Naive thymus-derived CD4-positive, alpha-beta T cell (primary cell): ENCODE measurements at places on chromosomes 1 and 21.

GRCh38 chr1:242059976-242060375, 61.1 kb upstream of the MAP1LC3C start:
- DNase-seq = no peak

DNA sequence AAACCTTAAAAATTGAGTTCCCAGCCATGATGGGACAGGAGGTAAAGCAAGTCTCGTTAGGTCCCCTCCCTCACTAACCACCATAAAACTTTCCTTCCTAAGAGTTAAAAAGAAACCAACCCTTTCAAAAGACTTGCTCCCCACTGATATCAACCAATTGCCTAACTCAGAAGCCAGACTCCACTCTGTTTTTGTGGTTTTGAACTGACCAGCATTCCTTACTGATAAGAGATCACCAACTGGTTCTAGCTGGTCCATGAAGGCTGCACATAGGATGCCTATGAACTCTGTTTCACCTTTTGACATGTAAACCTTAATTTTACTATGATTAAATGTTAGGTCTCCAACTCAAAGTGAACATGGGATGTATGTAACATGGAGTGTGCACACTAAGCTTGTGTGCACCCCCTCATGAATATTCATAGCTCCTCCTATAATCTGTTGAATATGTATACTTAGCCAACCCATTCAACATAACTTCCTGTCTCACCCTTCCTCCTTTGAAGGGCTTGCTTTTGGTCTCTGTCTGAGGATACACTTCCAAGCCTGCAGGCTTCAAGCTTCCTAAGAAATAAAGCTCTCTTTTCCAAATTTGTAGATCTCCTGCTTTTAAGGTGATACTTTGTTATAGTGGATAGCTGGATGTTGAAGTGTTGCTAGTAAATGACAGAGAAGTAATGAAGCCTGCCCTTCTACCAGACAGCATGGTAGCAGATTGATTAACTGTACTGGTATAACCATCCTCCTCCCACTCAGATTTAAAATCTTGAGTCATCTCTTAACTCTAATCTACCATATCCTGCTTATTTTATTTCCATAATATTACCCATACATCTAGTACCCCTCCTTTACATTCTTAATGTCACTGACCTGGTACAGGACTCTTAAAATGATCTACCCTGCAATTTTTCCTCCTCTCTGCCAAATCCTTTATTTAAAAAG, 95.6 kb downstream of the ZNF644 start:
- DNase-seq = no peak

- no peak for DNase-seq
Measured at GRCh38 chr1:101497881-101498559, 261.2 kb downstream of the S1PR1 start.

GRCh38 chr1:87024936-87025540, 110.6 kb downstream of the HS2ST1 start:
- DNase-seq = no peak

DNA sequence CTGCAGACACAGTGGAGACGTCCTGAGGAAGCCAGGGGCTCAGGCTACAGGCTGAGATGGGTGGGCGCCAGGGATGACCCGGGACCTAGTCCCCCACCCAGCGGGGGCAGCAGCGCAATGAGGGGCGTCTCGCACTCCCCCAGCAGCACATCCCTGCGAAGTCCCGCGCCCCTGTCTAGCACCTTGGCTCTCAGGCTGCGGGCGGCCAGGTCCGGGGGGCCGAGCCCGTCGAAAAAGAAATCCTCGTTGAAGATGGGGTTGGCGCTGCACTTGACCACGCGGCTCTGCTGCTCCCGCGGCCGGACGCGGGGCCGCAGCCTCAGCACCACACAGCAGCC, 1.8 kb downstream of the C2CD4D start:
- DNase-seq = no peak

GRCh38 chr1:236168716-236169429, 26.5 kb downstream of the GPR137B start:
- no peak for DNase-seq

- no peak for DNase-seq
Measured at GRCh38 chr1:94790246-94790645, 29.9 kb upstream of the SLC44A3 start.

DNA sequence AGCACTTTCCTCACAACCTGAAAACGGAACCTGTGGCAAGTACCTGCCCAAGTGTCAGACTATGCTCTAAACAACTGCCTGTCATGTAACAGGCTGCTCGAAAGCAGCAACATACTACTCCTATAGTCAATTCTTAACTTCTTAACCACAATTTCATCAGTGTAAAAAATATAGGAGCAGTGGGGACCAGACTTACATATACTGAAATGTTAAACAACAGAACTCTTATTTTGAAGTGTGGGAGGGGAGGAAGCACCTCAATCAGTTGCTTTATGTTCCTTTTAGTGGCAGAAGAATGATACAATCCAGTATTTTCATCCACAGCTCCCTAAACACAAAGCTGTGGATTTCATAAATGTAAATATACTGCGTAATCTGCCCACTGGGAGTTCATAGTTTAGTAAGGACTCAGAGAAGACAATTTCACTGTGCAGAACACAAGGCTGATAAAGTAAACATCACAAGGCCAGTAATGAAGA, 44.2 kb downstream of the WLS start:
- DNase-seq = no peak

DNA sequence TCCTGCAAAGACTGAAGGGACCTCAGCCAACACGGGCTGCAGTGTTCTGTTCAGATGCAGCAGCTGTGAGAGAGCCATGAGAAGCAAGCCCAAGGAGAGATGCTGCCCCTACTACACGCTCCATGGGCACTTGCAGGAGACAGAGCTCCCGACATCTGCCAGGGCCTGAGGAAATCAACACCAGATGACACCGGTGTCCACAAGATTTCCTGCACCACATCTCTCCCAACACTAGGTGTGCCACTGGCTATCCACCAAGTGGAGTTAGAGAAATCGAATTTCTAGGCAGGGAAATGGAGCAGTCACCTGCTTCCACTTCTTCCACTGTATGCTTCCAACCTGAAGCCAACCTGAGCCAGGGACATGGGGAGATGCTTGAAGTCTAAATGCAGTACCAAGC, 445.3 kb downstream of the RWDD3 start:
- no peak for DNase-seq

- no peak for DNase-seq
Measured at GRCh38 chr1:162137179-162137960, 67.9 kb downstream of the NOS1AP start.

- no peak for DNase-seq
Measured at GRCh38 chr1:112878321-112878720, 77.7 kb downstream of the SLC16A1 start.

- DNase-seq = no peak
Measured at GRCh38 chr1:230808281-230808872, 59.9 kb downstream of the C1orf198 start.

DNA sequence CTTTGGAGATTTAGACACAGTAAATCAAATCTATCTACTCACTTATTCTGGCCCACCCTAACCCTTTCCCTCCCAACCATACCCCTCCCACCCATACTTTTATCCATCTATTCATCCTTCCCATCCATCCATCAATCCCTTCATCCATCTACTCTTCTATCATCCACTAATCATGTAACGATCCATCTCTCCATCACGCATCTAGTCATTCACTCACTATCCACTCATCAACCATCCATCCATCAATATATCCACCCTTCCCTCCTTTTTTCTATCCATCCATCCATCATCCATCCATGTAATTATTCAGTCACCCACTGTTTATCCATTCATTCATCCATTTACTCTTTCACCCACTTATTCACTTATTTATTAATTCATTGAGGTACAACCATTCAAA, 74.0 kb downstream of the FOXD2 start:
- DNase-seq = no peak

GRCh38 chr1:200891774-200892157, 2.9 kb upstream of the INAVA start:
- no peak for DNase-seq
